NCI-H2171 (cell line): ENCODE measurements at places on chromosomes 4 and X.

DNA sequence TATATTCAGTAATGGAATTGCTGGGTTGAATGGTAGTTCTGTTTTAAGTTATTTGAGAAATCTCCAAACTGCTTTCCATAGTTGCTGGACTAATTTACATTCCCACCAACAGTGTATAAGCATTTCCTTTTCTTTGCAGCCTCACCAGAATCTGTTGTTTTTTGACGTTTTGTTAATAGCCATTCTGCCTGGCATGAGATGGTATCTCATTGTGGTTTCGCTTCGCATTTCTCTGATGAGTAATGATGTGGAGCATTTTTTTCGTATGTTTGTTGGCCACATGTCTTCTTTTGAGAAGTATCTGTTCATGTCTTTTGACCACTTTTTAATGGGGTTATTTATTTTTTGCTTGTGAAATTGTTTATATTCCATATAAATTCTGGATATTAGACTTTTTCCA, 13.6 kb upstream of the MAGED4B start:
- no peak for DNase-seq

DNA sequence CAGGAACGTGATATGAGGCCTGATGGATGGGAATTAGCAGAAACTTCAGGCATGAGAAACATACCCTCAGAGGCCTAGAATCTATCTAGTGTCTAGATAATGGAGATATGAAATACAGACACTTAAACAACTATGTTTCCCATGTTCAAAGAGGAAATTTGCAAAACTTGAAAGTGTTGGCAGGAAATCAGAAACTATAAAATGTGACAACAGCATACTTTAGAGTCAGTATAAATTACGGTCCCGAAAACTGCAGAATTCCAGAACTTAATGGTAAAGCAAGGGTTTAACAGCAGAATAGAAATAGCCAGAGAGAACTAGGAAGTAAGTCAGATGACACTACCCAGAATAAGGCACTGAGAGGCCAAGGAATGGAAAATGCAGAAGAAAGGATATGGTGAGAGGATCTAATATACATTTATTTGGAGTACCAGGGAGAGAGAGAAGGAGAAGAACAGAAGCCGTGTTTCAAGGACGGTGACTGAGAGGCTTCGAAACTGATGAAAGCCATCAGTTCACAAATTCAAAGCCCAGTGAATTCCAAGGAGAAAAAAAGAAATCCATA, 7.4 kb downstream of the HTT-AS start:
- DNase-seq = no peak

- DNase-seq = no peak
Observed at GRCh38 chrX:55867181-55867651, 149.7 kb downstream of the RRAGB start.

DNA sequence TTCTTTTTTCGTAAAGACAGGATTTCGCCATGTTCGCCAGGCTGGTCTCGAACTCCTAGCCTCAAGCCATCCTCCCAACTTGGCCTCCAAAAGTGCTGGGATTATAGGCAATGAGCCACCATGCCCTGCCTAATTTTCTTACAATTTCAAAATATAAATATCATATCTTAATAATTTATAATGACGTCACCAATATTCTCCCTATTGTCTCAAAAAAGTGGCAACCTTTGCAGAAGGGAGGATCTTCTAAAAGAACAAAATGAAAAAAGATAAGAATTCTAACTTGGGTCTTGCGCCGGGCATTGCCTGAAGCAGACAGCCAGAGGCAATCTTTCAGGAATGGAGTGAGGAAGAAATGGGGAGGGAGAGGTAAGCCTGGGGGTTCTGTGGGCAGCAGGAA, 37.9 kb upstream of the WAS start:
- DNase-seq = no peak

DNA sequence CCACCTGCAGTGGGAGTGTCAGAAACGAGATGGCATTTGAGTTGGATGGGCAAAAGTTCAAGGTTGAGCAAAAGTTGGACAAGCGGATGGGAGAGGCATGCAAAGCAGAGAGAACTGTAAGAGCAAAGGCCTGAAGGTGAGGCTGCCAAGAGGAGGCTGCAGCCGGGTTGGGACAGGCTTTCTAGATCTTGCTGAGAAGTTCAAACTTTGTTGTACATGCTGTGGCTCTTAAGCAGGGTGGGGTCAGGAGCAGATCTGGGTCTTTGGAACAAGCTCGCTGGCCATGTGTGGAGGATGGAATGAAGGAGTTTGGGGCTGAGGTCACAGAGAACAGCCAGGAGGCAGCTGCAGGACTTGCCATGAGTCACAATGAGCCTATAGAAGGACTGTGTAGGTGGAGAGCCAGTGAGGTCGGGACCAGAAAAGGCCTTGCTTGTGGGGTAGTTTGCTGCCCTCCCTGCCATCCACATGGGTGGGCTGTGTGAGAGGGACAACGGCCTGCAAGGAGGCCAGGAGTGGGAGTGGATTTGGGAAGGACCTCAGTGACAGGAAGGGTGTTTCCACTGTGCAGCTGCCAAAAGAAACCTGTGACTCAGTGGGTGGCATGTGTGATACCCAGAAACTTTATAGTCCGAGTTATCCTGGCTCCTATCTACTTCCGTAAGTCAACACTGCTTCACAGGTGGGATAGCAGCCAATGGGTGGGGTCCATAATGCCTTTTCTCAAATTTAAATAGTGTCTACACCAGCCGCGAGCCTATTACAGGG, 210.4 kb downstream of the MID1IP1 start:
- no peak for DNase-seq

GRCh38 chr4:4820261-4820660, 39.2 kb upstream of the MSX1 start:
- no peak for DNase-seq

GRCh38 chr4:120919358-120919757, 3.2 kb downstream of the PRDM5 start:
- DNase-seq = no peak

GRCh38 chr4:5804656-5805055, 88.2 kb downstream of the CRMP1 start:
- no peak for DNase-seq

- no peak for DNase-seq
Observed at GRCh38 chr4:17780501-17781299, 721 bp downstream of the FAM184B start.

- DNase-seq = no peak
Observed at GRCh38 chr4:11497972-11498371, 69.3 kb upstream of the HS3ST1 start.

- DNase-seq = no peak
Observed at GRCh38 chr4:184587701-184588100, 61.5 kb downstream of the CASP3 start.

GRCh38 chr4:53800741-53801140, 209.5 kb upstream of the LNX1 start:
- no peak for DNase-seq

DNA sequence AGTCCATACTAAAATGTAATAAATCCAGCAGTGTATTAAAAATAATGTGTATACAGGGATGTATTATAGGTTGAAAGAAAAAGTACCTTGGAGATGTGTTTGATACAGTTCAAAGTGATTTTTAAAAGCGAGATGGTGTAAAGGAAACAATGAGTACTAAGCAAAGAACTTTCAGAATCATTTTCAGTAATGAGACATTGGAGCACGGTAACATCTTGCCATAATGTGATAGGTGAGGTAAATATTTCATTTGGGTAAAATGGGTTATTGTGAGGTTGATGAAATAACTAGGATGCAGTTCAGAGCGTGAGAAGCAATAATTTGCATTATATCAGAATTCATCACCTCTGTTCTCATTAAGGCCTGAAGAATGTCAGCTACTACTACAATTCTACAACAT, 25.9 kb downstream of the EIF2S3 start:
- DNase-seq = no peak

DNA sequence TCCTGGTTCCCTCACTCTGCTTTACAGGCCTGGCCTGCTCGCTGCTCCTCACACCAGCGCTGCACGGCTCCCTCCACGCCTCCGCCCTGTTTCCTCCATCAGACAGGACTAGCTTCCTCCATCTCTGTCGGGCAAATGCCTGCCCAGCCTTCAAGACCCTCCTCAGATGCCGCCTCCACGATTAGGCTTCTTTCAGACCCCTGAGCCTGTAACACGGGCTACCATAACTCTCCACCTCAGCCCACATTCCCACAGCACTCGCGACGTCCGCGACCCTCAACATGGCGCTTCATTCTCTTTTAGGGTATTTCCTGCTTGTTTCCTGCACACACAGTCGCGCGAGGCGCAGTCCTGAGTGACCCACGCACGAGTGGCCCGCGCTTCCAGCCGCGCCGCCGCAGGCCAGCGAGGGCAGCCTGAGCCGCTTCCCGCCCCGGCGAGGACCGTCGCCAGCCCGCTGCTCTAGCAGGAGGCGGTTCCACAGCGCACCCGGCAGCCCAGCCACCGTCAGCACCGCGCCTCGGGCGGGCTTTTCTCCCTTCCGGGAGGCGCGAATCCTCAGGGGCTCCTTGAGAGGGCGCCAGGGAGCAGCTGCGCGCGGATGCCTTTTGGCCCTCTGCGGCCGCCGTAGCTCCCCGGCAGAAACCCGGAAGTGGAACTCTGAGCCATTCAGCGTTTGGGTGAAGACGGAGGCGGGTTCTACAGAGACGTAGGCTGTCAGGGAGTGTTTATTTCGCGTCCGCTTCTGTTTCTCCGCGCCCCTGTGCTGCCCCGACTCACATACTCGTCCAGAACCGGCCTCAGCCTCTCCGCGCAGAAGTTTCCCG, at the start of gene FRG1:
FRG1 (plus strand) TSS at position 695 of the 827 bp plus-strand sequence. CDS start 138 bp downstream, outside the sequence.
- no peak for DNase-seq

DNA sequence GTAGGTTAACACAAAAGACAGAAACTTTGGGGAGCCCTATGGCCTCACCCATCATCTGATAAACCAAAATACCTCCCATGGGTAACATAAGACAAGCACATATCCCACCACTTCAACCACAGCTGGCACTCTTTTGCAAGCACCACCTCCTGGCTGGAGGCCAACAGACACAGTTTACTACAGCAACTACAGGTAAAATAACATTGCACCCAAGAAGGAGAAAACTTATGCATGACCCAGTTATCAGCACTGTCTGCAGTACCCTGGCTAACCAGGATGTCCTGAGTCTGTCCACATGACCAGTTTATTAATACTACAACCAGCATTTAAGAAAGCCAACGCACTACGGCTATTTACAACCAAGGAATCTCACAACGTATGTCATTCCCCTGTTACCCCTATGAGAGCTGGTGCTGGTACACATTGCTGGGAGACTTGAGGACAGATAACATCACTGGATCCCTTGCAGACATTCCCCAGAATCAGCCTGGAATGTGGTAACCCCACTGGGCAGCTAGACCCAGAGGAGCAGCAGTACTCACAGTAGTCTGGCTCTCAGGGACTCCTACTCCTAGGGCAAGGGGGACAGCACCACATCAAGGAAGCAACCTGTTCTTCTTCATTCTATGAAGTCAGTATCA, 32.0 kb downstream of the ELF2 start:
- DNase-seq = peak; percentile 62

DNA sequence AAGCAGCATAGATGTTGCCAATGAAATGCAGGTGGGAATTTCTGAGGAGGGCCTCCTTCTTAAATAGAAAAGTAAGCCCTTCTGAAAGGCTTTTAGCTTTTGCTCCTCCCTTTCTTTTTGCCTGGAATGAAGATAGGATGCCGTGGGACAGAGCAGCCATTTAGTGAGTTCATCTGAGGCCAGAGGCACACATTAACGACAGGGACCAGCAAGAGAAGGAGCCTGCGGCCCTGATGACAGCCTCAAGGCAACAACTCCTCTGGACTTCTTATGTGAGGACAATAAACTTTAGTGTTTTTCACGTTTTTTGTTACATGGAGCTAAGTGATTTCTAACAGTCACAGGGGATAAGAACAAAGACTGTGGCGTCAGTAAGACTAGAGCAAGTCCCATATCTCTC, 1.1 kb upstream of the BDH2 start:
- DNase-seq = no peak

GRCh38 chr4:119299260-119299671, 22.7 kb downstream of the FABP2 start:
- DNase-seq = no peak

DNA sequence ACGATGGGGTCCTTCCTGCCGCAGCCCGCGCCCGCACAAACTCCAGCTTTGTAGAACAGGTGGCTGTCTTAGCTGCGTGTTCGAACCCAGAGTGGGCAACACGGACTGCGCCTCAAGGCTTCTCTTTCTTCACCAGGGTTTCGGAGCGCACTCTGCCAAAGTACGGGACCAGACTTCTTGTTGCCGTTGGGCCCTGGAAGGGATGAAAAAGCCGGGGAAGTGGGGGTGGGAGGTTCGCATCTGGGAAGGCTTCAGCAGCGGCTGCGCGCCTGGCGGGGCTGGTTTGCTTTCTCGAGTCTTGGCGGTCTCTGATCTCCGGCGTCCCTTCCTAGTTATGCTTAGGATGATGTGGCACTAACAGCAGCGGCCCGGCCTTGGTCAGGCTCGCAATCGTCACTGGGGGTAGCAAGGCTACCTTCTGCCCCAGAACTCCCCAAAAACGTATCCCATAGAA, 673 bp downstream of the PARM1 start:
- DNase-seq = no peak

GRCh38 chr4:71406459-71406963, 67.7 kb downstream of the SLC4A4 start:
- no peak for DNase-seq

- no peak for DNase-seq
Observed at GRCh38 chrX:124086411-124086810, 124.9 kb downstream of the STAG2 start.

DNA sequence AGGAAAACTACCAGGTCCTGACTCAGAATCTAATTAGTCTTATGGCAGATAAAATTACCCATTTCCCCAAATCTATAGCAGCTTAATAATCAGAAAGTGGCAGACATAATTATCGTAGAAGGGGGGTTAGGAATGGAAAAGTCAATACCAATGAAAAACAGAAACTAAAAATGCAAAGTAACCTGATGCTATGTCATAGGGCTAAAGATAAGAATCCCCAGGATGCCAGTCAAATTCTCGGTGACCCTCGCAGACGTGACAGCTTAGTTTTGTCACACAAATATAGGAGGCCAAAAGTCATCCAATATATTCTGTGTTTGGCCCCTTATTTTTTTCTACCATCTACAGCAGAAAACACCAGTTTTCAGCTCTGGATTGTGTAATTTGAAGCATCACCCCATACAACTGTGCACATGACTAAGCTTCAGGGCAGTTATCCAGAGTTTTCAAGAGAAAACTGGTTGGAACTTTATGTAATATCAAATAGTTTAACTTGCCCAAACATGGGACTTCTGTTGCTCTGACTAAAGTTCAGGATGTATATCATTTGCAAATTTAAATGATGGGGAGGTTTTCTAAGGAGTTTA, 30.9 kb downstream of the RASSF6 start:
- DNase-seq = no peak
